Uterus (tissue), 4 donors: ENCODE measurements at places on chromosomes 3 and 15. TPM values are rescaled to one million over a fixed set of nuclear protein-coding genes. Genes with fewer than 3 reads are reported as not detected.

DNA sequence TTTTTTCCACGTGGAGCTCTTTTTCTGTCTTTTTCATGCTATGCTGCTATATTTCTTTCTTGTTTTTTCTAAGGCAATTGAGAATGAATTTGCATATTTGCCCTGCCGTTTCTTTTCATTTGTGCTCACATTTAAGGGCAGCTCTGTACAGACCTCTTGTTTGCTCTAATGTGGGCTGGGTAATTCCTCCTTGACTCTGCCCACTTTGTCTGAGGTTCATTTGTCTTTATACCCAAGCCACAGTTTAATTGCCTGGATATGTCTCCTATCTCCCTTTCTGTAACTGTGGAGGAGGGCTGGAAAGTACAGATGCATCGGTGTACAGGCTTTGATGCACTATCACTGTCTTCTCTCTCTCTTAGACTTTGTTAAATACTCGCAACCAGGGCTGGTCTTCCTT lies 195.9 kb downstream of the EPHB1 start:
- no peak for DNase-seq

GRCh38 chr15:57526076-57526475 lies 65.6 kb upstream of the MYZAP start:
- no peak for DNase-seq

GRCh38 chr3:14822670-14823390 lies 4.1 kb downstream of the FGD5 start:
- DNase-seq: no peak

- DNase-seq: no peak
Observed at GRCh38 chr3:42803414-42804105, 730 bp downstream of the HIGD1A start.

DNA sequence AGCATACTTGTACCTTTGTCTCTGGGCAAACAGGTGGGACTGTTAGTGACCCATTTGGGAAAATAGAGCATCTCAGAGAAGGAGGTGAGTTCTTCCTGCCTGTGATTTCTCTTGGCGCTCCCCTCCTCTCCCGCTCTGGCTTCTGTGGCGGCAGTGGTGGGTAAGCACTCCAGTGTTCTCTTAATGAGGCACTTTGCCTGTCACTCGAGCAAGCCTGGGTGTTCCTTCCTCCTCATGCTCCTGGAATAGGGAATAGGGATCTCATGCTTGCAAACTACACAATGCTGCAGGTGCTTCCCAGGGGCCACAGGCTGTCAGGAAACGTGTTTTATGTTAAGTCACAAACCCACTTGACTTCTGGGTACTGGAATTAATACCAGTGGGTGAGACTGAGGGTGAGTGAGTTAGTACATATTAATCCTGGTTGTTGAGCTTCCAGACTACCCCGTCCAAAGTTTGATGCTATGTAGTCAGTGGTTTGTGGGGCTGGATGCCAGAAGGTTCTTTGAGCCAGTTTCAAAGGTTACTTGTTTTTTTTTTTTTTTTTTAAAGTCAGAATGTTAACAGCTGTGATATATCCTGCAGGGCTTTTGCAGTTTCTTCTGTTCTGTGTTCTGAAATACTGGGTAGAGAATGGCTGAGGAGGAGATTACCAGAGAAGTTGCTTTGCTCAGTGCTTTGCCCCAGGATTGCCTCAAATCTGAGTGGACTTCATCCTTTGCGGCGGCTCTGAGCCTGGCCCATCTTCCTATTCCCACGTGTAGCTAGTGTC lies 30.5 kb downstream of the EDEM1 start:
- no peak for DNase-seq

DNA sequence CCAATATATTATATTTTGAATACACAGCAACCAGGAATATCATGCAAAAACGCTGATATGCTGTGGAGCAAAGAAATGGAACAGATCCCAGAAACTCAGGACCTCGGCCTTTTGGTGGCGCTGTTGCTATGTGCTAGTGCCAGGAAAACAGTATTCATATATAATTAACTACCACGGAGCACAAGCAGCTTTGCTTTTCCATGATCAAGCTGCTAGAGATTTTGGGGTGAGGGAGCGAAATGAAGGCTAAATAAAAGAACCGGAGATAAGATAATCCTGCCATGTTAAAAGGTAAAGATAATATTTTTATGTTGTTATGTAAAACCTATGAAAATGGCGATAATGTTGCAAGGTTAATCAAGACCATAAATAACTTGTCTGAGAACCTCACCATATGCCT lies 157.7 kb upstream of the FAM3D start:
- DNase-seq: no peak

- DNase-seq: no peak
Observed at GRCh38 chr15:38190501-38190900, 62.1 kb upstream of the SPRED1 start.

The ITIH1 gene
- total RNA-seq: not detected

The SLC51B gene
- total RNA-seq: not detected

The KCNAB1 gene
- 12.8 TPM for total RNA-seq

The TMEM212 gene
- total RNA-seq: not detected

The C3orf33 gene
- 9.0 TPM for total RNA-seq
